ENCODE measurements at places on chromosomes 6 and 20.

GRCh38 chr6:83472767-83473166 is 39.6 kb upstream of the PRSS35 start:
- no peak for DNase-seq

DNA sequence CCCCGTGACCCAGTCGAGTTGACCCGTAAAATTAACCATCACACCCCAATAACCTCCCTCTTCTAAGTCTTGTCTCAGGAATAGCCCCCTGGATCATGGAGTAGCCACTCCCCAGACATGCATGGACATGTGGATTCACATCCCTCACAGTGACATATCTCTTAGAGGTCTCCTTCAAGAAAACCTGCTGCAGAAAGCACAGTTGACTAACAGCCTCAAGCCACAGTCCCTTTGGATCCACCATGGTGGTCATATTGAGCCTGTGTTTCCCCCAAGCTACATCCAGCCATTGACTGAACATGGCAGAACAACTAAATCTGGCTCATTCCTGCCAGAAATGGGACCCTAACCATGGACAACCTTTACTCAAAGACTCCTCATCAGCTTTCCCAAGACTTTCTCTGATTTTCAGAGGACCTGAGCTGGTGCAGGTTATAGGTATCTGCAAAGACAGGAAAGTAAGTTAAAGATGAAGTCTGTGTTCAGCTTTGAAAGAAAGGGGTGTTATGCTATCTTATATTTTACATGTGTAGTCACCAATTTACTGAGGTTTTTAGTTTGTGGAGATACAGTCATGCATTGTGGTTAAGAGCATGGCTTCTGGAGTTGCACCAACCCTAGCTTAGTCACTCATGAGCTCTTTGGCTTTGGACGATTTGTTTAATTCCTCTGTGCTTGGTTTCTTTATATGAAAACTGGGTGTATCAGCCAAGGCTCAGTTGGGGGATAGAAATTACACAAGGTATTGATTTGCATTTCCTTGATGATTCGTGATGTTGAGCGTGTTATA is 219.1 kb downstream of the MYLK4 start:
- DNase-seq = no peak

GRCh38 chr20:36385503-36385902 is 79.4 kb downstream of the DLGAP4 start:
- no peak for DNase-seq

GRCh38 chr6:139311831-139312230 is 20.0 kb upstream of the TXLNB start:
- DNase-seq = no peak

- no peak for DNase-seq
Observed at GRCh38 chr6:21780679-21781078, 187.1 kb downstream of the SOX4 start.

GRCh38 chr6:24566020-24566767 is 71.4 kb downstream of the ALDH5A1 start:
- DNase-seq = no peak

GRCh38 chr6:82779041-82779440 is 286.6 kb downstream of the UBE3D start:
- no peak for DNase-seq

DNA sequence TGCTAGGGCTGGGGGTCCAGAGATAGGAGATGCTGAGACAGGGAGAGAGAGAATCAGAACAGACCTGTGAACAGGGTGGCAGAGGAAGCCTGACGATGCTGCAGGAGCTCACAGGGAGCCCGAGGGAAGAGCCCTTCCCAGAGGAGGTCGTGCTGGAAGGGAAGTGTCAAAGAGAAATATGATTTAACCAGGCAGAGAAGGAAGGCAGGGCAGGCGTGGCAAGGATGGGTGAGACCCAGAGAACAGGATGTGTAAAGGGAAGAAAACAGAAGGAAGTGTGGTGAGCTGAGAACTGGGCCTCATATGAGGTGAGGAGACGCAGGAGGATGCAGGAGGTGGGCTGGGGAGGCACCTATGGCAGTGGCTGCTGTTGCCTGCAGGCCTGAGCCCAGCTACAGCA is 105.6 kb downstream of the ZDHHC14 start:
- DNase-seq = peak; percentile 4

- no peak for DNase-seq
Observed at GRCh38 chr6:66772800-66773199, 1065.8 kb upstream of the EYS start.

GRCh38 chr6:17311595-17312311 is 30.6 kb downstream of the RBM24 start:
- DNase-seq = no peak

DNA sequence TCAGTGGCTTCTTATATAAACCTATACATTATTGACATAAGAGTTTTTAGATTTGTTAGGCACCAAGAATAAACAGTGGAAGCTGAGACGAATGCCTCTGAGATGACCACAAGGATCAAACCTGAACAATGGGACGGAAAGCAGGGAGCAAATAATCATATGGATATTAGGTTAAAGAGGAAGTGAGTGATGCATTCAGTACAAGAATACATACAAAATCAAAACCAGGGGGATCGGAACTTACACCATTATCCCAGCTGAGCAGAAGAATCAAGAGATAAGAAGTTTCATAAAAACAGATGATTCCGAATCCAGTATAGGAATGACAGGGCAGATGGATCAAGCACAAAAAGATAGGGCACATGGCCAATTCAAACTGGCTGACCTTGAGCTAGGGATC is 21.9 kb upstream of the CNKSR3 start:
- DNase-seq = no peak

DNA sequence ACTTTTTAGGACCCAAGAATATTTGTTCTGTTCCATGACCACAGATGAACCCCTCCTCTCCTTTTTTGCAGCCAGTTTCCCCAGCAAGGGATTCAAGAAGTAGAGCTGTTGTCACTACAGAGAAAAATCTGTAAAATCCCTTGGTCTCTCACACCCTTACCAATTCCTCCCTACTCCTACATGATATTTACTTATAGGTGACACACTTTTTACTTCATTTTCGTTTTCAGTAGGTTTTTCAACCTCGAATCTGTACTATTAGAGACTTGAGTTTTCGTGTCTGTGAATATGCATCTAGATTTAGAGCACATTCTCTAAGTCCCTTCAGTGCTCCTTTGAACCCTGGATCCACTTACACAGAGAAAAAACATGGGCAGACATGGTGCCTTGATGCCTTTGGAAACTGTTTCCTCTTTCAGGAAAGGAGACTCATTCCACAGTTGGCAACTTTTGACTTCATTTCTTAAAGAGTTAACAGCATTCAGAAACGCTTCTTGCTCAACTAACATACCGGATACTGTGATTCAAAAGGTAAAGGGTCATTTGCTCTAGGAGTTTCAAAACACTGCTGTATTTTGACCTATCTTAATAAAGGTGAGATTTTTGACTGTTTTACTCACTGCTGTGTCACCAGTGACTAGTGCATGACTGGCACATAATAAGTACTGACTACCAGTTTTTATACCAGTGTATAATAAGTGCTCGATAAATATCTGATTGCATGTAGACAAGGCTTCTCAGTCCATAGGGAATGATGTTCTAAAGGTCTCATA is 50.6 kb downstream of the LAMA4 start:
- no peak for DNase-seq

DNA sequence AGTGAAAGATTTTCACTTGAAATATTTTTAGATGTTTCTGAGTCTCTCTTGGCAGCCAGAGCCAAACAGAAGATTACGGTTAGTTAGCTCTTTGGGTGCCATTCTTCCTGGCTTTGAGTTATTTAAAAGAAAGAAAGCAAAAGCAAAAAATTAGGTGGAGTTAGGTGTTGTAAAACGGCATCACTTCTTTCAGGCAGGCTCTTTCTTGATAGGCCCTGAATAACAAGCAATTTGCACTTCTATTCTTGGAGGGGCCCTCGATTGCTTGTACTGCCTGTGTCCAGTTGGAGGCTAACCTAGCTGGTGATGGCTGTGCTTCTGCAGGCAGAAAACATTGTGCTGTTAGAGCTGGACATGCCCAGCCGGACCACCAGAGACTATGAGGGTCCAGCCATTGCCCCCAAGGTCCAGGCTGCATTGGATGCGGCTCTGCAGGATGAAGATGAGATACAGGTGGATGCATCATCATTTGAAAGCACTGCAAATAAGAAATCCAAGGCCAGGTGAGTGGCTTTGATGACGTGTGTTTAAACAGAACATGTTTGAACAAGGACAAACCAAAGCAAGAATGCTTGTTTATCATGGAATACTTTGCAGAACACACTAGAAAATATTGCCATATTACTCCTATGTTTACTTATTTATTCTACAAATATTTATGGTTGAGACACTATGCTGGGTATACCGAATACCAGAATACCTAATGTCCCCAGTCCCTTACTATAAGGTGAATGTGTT is 28.1 kb upstream of the ASXL1 start:
- DNase-seq = no peak

DNA sequence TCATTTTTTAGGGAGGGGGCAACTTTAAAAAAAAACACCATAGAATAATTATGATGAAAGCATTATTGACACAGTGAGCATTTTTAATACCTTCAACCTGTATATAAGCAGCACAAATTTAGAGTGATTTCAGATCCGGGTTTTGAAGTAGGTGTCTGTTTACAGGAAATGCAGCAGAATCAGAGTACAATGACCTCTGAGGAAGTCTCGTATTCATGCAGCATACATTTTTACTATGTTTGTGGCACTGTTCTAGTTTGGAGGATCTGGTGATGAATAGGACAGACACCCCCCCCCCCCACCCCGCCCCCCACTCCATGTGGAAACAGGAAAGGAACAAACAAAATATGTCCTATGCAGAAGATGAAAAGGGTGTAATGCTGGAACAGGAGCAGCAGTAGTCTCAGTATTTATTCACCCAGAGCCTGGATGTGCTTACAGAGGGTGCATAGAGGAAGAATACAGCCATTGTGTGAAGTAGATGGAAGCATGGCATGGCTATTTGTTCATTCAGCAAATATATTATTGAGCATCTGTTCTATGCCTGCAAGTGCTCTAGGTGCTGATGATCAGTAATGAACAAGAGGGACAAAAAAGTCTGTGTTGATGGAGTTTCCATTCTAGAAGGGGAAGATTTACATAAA is 19.7 kb downstream of the VAPB start:
- DNase-seq = no peak

- peak; percentile 21 for DNase-seq
Observed at GRCh38 chr20:32484225-32484957, 100.7 kb downstream of the NOL4L start.

- DNase-seq = no peak
Observed at GRCh38 chr6:53532942-53533341, 12.0 kb downstream of the GCLC start.

GRCh38 chr6:7674291-7674690 is 51.6 kb upstream of the BMP6 start:
- no peak for DNase-seq

- no peak for DNase-seq
Observed at GRCh38 chr6:28491984-28492317, 23.6 kb downstream of the GPX6 start.

- DNase-seq = no peak
Observed at GRCh38 chr6:132190097-132190814, 211.0 kb downstream of the MOXD1 start.

DNA sequence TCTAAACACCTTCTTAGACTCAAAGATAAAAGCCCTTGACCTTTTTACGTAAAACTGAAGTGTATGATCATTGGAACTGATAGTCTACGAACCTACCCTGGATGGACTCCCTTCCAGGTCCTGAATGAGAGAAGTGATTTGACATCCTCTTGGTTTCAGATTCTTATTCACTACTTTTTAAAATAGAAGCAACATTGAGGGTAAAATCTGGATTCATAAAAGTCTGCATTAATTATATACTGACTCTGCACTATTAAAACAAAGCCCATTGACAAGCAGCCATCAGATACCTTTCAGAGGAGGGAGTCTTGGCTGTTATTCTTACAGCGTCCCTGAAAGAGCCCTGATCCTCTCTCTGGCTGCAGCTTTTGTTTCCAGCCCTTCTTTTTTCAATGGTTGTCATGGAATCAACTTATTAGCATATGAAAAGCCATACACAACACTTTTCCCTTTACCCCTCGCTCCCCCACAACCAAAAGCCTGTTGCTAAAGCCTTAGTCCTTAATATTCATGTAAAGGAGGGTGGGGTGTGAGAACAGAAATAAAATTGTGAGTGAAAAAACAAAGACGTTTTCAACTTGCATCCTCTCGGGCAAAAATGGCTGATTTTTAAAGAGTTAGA is 270.0 kb upstream of the MARCKS start:
- DNase-seq = no peak

- no peak for DNase-seq
Observed at GRCh38 chr6:56655249-56655648, 12.6 kb upstream of the DST start.

- DNase-seq = no peak
Observed at GRCh38 chr6:107769053-107769658, 55.0 kb downstream of the SCML4 start.

DNA sequence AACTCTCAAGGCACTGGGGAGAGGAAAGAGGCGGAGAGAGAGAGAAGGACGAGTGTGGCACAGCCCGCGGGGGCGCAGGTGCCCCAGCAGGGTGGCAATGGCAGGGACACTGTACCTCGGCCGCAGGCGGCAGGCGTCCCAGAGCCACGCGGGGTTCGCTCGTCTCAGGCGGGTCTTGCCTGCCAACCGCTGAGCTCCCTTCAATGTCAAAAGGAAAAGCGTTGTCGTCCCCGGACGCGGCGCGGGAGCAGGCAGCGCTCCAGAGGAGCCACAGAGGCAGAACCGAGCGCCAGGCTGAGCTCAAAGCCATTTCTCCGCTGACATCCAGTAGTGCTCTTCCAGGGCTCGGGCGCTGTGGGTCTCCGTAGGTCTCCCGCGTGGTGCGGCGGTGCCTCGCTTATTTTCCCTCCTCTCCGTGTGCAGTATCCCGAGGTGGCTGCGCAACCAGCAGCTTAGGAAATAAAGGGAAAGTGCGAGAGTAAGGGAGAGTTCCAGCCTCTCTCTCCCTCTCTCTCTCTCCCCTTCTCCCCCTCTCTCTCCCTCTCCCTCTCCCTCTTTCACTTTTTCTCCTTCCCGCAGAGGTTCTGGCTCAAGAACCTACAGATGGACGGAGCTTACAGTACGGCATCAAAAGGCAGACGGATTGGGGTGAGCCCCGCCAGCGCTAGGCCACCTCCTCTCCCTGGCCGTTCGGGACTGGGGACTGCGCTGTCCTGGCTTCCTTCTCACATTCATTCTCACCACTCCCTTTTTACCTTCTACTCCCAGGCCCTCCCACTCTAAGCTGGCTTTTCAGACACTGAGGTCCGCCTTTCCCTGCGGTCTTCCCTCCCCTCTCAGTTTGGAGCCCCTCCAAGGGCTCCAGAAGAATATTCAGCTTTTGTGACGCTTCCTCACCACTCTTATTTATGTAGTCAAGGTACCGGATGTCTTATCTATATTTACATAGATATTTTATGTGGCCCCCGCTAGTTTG is at the start of gene LAMA4:
Gene LAMA4 (minus strand): TSS at position 727 of the 976 bp plus-strand sequence. CDS start 417 bp downstream, at position 310.
- DNase-seq = no peak

DNA sequence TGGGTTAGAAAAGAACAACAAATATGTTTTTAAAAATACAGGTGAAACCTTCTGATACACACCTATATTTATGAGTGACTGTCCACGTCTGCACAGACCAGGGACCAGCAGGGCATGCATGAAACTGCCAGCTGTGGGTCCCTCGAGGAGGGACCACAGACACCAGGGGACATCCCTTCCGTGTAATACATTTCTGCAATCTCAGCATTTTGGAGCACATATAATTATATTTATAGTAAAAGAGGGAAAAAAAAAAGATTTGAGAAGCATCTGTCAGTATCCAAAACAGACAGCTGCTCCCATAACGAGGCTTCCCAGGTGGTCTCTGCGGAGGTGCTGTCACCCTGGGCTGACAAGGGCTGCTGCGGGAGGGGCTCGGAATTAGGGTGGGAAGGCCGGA is 40.2 kb downstream of the PMEPA1 start:
- DNase-seq = no peak

- DNase-seq = no peak
Observed at GRCh38 chr6:161341638-161342037, 67.8 kb upstream of the AGPAT4 start.

Measured in CD4-positive, alpha-beta T cell treated with Interleukin-4 for 1 hour (primary cell).